ENCODE measurements at places on chromosomes 7 and 10.

GRCh38 chr10:58980826-58981415 is 195.5 kb upstream of the PHYHIPL start:
- DNase-seq: peak; percentile 28

DNA sequence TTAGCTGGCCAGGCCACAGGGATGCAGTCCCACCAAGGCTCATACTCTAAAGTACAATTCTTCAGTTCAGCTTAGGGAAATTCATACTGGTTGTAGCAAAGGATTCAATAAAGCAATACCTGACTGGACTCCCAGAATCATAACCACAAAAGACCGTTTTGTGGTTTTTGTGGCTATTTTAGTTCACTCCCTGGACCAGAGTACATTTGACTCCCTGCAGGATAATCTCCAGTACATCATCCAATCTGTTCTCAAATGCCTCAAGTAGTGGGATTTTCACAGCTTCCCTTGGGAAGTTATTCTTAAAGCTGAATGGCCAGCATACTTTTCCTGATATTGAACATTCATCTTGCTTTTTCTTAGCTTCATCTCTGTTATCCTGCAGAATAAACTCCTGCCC is 29.3 kb upstream of the YAE1 start:
- DNase-seq: no peak

DNA sequence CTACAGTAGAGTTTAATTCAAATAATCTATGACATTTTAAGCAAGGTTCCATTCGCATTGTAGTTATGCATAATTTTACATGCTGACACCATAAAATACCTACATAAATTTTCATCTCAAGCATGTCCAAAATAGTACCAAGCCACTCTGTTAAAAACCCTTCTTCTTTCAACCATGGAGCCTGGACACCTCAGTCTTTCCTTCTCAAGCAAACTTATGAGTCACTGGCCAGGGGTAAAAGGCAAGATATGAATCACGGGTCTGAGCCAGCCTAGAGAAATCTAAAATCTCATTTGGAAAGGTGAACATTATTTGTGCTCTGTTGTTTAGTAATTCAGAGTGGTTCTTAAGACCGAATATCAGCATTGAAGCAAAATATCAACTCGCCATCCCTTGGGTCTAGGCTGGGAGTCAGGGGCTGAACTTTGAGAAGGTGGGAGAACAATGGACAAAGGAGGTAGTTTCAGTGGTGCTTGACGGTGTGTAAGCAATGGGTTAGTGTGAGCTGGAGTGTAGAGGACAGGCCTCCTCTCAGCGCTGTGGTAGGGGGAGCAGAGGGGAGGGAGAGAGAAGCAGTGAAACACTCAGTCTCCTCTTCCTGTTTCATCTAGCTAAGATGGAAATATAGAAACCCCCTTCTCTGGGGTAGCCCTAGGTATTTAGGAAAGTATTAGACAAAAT is 19.1 kb upstream of the GPAM start:
- no peak for DNase-seq

- DNase-seq: no peak
Observed at GRCh38 chr10:85043207-85043606, 714.8 kb downstream of the CCSER2 start.

GRCh38 chr7:29798422-29798821 is 7.9 kb upstream of the WIPF3 start:
- no peak for DNase-seq

DNA sequence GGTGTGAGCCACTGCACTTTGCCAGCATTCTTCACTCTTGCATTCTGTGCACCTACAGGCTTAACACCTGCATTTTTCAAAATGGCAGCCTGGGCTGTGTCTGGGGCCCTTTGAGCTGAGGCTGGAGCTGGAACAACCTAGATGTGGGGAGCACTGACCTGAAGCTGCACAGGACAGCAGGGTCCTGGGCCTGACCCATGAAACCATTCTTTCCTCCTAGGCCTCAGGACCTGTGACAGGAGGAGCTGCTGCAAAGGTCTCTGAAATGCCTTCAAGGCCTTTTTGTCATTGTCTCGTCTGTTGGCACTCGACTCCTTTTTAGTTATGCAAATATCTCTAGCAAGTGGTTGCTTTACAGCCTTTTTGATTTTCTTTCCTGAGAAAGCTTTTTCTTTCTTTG is 82.3 kb downstream of the INPP5A start:
- DNase-seq: no peak

- DNase-seq: no peak
Observed at GRCh38 chr7:98174334-98175259, 36.6 kb upstream of the BHLHA15 start.

DNA sequence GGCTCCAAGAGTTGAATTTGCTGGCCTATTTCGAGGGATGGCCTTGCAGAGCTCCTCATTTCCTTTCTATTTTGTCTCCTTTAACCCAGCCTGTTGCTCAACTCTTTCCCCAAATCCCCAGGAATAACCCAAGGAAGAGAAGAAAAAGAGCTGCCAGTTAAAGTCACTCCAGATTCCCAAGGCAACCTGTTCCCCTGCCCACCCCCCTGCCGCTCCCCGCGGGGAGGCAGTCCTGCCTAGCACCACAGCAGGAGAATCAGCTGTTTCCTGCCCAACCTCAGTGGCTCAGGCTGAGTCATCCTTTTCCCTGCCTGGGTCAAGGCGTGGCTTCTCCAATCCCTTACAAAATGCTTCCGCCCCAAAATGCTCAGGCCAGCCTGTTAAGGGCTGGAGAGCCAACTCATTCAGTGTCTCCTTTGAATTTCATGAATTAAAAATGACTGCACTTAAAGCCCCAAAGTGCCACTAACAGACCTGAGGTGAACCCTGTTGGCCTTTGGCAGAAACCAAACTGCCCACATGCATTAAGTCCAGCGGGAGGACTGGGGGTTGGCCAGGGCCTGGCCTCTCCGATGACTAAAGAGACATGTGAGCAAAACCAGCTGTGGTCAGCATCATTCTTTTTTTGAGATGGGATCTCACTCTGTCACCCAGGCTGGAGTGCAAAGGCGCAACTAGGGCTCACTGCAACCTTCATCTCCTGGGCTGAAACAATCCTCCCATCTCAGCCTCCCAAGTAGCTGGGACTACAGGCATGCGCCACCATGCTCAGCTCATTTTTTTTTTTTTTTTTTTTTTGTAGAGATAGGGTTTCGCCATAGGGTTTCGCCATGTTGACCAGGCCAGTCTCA is 83.2 kb upstream of the KIF5B start:
- peak; percentile 20 for DNase-seq

DNA sequence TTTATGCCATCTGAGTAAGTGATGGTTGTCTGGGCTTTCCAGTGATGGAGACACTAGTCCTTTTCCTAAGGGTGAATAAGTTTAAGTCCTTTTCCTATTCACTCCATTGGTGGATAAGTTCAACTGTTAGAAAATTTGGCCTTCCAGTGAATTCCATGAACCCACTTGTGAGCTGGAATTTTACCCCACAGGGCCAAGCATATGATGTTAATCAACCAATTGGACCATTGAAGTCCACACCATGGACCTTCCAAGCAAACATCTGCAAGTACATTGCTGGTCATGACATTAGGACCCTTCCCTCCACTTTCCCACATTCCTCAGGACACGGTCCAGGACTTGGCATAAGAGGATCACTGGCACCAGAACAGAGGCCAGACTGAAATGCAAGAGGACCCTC is 381.4 kb downstream of the RPS24 start:
- DNase-seq: no peak

- peak; percentile 30 for DNase-seq
Observed at GRCh38 chr7:128353189-128353588, 8.3 kb downstream of the PRRT4 start.

- DNase-seq: peak; percentile 31
Observed at GRCh38 chr10:99540306-99540656, 7.5 kb downstream of the NKX2-3 start.

- no peak for DNase-seq
Observed at GRCh38 chr10:12195281-12195602, 449 bp downstream of the NUDT5 start.

DNA sequence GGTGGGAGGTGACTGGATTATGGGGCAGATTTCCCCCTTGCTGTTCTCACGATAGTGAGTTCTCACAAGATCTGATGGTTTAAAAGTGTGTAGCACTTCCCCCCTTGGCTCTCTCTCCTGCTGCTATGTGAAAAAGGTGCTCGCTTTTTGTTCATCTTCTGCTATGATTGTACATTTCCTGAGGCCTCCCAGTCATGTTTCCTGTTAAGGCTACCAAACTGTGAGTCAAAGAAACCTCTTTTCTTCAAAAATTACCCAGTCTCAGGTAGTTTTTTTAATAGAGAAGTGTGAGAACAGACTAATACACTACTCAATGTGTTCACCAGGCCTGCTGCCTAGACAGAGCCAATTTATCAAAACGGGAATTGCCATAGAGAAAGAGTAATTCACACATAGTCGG is 49.7 kb downstream of the SDHAF3 start:
- DNase-seq: no peak

DNA sequence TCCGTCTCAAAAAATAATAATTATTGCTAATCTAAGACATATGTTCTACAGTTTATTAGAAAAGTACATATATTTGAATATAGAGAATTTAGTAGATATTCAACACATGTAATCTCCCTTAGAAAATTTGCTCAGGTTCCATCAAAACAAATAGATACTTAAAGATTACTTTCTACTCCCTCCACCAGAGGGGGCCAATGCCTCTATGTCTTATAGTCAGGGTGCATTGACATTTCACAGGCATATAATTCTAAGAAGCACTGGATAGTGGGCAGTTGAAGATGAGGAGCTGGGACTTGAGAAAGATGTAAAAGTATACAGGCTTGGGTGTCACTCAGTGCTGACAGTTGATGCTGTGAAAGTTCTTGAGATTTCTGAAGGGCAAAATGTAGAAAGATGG is 301.6 kb upstream of the HPS1 start:
- peak; percentile 24 for DNase-seq

DNA sequence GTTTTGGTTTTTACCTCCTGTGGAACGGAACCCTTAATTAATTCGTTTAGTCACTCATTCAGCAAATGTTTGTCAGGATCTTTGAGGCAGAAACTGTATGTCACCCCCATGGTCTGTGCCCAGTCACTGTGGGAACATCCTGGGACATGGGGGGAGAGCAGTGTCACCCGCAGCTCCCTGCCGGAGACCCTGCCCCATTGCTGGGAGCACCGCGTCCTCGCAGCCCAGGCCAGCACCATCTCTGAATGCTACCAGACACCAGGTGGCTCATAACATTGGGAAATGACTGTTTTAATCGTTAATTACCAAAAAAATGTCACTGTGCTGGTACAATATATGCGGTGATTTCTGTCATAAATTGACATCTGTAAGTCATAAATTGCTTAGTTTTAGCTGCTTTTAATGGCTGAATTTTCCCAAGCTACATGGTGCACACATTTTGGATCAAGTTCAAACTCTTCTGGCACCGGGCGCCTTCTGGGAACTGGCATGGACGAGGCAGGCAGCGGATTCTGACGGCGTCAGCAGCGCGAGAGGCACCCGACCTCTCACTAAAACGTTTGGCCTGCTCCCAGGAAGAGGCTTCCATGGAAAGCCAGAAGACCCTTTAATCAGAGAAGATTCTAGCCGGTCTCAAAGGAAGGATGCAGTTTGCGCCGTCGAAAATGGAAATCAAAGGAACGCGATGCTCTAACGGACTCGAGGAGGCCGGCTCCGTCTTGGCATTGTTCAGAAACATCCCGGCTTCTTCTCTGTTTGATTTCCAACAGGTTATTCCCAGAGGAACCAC is 184.2 kb downstream of the ADARB2 start:
- no peak for DNase-seq

DNA sequence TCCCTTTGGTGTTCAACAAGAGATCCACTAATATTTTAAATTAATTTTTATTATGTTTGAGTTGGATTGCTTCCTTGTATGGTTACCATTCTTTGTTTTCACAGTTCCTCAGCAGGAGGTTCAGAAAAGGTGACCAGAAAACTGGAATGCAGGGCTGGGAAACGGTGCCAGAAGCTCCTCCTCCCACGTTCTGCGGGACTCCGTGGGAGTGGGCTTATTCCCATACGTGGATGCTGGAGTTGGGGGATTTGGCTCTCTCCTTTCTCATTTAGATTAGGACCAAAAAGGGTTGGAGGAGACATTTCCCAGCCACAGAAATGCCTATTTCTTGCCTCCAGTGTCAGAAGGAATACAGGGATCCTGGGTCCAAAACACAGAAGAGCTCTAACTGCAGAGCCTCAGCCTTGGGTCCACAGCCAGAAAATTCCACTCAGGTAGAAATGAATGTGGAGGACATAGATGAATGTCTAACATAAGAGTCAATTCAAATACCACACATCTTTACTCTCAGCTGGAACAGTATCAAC is 56.0 kb downstream of the SORBS1 start:
- no peak for DNase-seq

GRCh38 chr7:129940329-129940728 is 12.4 kb downstream of the UBE2H start:
- DNase-seq: no peak

GRCh38 chr7:41837916-41838315 is 135.0 kb upstream of the INHBA start:
- no peak for DNase-seq

GRCh38 chr10:126391192-126391885 is 3.1 kb upstream of the ADAM12 start:
- peak; percentile 19 for DNase-seq

GRCh38 chr7:2313450-2314208 is 612 bp downstream of the SNX8 start:
- DNase-seq: no peak

DNA sequence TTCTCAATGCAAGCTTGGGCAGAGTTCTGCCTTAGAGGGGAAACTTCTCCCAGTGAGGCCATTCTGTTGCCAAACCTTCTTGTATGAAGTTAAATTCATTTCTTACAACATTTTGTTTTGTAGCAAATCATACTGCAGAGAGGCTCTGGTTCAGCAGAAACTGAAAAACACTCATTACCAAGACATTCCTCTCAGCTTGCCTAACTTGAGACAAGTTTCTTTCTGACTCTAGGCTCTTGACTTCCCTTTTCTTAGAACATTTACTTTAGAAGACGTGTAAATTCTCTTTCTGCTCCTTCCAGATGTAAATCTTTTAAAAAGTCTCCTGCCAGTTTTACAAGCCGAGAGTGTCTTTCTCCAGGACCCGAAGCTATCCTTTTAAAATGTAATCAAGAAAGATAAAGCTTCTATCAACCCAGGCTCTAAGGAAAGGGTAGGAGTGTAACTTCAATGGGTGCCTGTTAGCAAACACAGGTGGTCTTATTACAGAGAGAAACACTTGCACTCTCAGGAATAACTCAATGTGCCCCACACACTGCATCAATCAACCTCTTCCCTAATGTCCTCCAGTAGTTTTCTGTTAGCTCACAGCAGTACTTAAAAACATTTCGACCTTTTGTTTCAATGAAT is 80.5 kb upstream of the TAS2R16 start:
- no peak for DNase-seq

- DNase-seq: peak; percentile 73
Observed at GRCh38 chr10:132395704-132396493, 1.1 kb upstream of the PWWP2B start.

GRCh38 chr7:112080441-112080840 is 125.8 kb downstream of the DOCK4 start:
- no peak for DNase-seq

DNA sequence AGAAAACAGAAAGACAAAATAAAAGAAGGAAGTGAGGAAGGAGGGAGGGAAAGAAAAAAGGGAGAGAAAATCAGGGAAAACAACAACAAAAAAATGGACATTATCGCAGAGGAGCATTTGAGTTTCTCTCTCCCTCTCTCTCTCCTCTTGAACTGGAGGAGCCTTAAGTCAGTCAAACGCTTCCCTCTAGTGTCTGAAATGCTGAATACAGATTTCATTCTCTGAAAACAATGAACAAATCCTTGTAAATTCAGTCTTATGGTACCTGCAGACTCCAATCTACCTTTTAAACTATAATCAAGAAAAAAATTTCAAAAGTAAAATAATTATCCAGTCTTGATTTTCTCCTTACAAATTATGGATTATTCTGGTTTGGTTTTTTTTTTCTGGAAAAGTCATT is 89.2 kb upstream of the PFKP start:
- DNase-seq: peak; percentile 64

All from SK-N-SH (cell line).